ENCODE measurements at places on chromosomes 16 and 17.

DNA sequence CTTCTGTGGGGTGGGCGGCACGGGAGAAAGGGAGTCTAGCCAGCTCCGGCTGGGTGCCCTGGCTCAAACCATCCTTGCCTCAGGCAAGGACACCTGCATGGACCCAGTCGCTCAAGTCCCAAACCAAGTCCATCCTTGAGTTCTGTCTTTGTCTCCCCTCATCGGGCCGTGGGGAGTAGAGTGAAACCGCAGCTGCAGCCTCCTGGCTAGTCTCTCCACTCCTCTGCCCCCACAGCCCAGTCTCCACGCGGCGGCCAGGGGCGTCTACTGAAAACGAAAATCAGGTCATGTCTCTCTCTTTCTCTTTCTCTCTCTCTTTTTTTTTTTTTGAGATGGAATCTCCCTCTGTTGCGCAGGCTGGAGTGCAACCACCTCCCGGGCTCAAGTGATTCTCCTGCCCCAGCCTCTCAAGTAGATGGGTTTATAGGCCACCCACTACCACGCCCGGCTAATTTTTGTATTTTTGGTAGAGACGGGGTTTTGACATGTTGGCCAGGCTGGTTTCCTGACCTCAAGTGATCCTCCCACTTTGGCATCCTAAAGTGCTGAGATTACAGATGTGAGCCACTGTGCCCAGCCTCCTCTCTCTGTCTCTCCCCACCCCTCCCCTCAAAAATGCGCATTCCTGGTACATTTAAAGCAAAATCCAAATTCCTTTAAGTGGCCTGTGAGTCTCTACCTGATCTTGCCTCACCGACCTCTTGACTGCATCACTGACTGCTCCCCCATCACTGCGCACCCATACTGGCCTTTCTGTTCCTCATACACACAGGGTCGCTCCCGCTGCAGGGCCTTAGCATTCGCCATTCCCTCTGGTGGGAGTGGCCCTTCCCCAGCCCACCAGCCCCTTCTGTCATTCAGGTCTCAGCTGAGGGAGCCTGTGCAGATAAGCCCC lies 17.7 kb upstream of the RMI2 start:
- no peak for DNase-seq

DNA sequence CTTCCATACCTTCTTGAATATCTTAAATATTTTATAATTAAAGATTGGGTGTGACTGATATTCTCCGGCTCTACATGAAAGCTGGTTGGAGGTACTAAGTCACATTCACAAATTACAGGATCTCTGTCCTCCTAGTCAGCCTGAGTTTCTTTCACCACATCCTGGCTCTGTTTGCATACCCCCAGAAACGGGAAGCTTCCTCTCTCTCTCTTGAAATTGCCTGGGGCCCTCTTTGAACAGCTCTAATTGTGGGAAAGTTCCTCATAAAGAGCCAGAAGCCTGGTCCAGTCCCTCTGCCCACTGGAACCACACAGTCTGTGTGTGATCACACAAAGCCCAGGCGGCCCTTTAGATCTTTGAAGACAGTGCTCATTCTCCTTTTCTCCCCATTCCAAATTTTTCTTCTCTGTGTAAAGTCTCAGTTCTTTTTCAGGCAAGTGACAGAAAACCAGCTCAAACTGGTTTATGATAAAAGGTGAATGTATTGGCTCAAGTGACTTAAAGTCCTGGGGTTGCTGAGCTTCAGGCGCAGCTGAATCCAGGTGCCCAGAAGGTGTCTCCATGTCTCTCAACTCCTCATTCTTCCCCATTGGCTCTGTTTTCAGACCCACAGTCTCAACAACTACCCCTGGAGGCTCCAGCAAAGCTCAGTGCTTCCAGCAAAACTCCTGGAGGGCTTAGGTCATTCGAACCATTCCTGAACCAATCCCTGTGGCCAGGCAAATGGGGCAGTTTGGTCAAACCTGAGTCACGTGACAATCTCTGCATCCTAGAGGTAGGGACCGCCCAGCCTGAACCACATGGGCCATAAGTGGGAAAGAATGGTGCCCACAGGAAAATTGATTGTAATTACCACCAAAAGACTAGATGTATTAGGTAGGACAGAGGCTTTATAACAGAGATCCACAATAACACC lies 8.5 kb upstream of the RAI1 start:
- no peak for DNase-seq

GRCh38 chr17:28487881-28488532 lies 14.6 kb downstream of the SLC13A2 start:
- no peak for DNase-seq

- peak; percentile 47 for DNase-seq
Measured at GRCh38 chr17:56593646-56594319, at the start of gene NOG. TSS of gene NOG (plus strand) at chr17:56593699. CDS start at chr17:56594224, 525 bp downstream.

- DNase-seq, result peak; percentile 49
Measured at GRCh38 chr16:27222249-27223225, 19.2 kb downstream of the KDM8 start.

DNA sequence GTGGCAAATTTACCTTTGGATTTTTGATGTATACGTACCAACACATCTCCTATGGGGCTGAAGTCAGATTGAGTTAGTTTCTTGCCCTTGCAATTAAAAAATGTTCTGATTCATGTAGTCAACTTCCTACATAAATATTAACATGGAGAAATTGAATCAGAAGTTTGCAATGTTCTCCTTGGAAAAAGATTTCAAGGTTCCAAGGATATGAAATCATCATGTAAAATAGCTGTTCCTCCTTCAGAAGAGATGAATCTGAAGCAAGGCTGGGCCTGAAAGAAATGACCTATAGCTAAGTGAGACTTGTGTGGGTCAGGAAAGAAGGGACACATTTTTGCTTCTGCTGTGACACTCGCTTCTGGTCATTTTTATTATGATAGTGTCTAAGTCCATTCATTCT lies 131.7 kb downstream of the RGS9 start:
- no peak for DNase-seq

- no peak for DNase-seq
Measured at GRCh38 chr16:85897382-85897781, 1.6 kb upstream of the IRF8 start.

DNA sequence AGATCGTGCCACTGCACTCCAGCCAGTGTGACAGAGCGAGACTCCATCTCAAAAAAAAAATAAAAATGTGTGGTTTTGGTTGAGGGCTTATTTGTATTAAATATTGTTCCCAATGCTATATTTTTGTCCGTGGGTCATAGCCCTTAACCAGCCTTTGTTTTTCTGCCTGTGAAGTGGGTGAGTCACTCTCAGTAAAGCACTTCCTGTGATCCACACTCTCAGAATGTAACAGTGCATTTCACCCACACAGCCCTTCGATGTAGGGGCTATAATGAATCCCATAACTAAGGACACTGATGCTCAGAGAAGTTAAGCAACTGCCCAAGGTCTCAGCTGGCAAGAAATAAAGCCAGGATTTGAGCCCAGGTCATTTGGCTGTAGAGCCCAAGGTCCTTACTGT lies 34.7 kb upstream of the POLR3E start:
- DNase-seq, result no peak

DNA sequence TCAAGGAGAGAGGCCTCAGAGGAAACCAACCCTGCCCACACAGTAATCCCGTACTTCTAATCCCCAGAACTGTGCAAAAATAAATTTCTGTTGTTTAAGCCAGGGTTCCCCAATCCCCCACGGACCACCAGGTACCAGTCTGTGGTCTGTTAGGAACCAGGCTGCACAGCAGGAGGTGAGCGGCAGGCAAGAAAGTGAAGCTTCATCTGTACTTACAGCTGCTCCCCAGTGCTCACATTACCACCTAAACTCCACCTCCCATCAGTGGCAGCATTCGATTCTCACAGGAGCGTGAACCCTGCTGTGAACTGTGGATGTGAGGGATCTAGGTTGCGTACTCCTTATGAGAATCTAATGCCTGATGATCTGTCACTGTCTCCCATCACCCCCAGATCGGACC lies 101.1 kb upstream of the CDC42EP4 start:
- no peak for DNase-seq

DNA sequence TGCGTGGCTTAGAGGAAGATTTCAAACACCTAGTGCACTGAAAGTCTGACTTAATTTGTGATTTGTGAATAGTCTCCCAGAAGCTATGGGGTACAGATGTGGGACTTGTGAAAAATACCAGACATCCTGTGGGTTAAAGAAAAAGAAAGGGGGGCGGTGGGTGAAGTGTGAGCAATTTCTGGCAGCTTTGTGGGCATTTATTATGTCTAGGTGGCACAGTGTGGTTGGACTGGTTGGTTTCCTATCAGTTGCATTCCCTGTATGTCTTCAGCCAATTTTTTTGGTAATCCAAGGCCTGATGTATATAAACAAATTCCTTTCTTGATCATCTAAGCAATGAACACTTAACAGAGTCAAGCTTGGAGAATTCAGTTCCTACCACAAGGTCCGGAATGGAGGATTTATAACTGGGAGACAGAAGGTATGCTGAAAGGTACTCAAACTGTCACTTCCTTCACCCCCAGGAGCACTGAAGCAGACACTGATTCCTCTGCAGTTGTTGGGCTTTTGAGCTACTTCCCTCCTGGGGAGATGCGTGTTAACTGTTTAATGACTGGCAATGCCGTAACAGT lies 211.6 kb downstream of the WWOX start:
- no peak for DNase-seq

DNA sequence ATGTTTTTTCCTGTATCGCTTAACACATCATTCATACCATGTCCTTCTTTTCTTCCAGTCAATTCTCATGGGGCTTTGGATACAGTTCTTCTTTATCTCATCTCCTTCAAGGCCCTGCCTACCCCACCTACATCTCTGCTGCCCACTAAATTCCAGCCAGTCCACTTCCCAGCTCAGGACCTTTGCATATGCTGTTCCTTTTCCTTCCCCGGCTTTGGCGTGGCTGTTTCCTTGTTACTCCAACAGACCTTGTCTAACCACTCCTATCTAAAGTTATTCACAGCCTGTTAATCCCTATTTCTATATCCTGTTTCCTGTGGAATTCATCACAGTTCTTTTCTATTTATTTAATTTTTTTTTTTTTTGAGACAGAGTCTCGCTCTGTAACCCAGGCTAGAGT lies 6.6 kb upstream of the STAT3 start:
- DNase-seq, result no peak

DNA sequence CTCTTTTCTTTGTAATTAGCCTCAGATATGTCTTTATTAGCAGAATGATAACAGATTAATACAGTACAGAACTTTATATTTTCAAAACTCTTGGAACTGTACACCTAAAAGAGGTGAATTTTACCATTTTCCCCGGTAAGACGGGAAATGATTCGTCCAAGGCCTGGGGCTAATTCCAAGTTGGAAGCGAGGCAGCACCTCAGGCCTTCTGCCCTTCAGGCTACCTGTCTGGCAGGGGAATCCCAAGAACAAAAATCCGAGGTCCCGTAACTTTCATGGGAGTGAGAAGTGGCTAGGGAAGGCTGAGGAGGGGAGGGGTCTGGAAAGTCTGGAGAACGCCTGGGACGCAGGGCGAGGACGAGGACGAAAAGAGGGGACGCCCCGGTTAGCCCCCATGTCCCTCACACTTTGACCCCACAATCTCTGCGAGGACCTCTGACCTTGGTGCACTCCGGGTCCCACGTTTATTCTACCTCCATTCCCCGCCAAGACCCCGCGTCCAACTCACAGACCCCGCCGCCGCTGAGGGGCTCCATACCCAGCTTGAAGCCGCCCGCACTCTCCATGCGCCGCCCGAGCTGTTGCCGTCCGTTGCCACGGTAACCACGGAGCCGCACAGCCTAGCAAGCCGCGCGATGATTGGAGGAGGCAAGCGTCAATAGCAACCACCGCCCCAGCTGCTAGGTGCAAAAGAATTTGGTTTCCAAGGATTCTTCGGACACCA lies at the start of gene HYDIN:
Gene HYDIN, minus strand, starts transcription at position 601 of the 724 bp plus-strand sequence. CDS start 43,827 bp downstream, outside the sequence.
- DNase-seq, result peak; percentile 78

DNA sequence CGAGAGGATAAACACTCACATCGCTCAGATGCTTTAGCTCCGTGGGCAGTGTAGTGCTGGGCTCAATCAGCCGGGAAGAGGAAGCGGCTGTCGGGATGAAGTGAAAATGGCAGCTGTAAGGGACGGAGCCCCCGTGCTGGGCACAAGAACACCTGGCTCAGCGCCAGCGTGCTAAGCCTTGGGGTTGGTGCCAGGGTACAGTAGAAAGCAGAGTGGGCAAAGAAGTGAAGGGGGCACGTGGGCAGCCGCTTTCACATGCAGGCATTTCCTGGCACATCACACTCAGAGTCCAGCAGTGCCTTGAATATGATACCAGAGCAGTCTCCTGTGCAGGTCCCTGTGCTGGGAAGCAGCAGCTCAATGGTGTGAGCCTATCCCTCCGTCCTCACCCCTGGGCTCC lies 51.1 kb upstream of the FOXF1 start:
- no peak for DNase-seq

- DNase-seq, result no peak
Measured at GRCh38 chr17:7961421-7961820, 29.4 kb downstream of the CNTROB start.

DNA sequence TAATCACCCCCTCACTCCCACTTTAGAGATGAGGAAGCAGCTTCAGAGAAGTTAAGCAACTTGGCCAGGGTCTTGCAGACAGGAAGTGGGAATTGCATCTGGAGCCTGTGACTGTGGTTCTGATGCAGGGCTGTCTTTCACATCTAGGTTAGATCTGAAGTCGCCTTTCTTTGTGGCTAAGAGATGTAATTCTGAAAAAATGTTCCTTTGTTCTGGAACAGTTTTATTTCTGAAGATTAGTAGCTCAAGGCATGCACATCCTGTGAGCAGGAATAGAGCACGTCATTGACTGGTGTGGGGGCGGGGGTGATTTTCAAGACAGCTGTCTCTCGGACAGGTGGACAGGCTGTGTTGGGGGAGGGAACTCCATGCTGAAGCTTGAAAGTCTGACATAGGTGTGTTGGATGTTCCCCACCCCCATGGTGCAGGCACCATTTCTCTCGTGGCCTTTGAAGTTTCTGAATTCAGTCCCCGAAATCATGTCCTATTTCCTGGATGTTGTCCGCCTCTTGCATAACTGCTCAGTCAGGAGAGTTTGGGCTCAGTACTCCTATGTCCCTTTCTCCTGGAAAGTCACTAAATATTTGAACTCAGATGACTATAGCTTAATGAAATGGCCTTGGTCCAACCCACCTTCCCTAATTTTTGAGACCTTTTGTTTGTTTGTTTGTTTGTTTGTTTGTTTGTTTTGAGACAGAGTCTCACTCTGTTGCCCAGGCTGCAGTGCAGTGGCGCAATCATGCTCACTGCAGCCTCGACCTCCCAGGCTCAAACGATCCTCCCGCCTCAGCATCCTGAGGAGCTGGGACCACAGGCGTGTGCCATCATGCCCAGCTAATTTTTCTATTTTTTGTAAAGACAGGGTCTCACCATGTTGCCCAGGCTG lies 21.0 kb upstream of the HERPUD1 start:
- DNase-seq, result no peak

DNA sequence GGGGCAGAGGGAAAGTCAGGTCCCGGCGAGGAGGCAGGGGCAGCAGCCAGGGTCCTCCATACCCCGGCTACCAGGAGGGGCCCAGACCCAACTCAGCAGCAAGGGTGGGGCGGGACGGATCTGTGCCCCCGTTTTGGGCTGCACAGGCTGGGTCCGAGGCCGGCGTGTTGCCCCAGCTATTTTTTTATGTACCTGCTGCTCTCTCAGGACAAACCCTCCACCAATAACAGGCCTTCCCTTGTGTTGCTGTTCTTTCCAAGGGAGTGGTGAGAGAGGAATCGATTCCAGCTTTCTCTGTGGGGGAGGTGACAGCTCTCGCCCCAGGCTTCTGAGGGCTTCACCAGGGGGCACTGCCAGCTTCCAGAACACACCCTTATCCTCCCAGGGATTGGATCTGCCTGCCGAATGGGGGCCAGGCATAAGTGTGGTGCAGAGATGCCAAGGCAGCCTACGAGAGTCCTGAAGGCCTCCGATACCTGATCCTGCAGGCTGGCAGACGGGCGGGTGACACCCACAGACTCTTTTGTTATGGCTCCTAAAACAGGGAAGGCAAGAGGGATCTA lies 22.3 kb downstream of the RTN4RL1 start:
- no peak for DNase-seq

- no peak for DNase-seq
Measured at GRCh38 chr17:72733619-72734282, 358.7 kb downstream of the SLC39A11 start.

GRCh38 chr17:27368151-27368795 lies 74.4 kb downstream of the WSB1 start:
- DNase-seq, result no peak

Data from NCI-H1092 (cell line).